ENCODE measurements at places on chromosomes 4 and X.

- DNase-seq = peak; percentile 39
Observed at GRCh38 chr4:53119680-53120079, 246.2 kb downstream of the SCFD2 start.

DNA sequence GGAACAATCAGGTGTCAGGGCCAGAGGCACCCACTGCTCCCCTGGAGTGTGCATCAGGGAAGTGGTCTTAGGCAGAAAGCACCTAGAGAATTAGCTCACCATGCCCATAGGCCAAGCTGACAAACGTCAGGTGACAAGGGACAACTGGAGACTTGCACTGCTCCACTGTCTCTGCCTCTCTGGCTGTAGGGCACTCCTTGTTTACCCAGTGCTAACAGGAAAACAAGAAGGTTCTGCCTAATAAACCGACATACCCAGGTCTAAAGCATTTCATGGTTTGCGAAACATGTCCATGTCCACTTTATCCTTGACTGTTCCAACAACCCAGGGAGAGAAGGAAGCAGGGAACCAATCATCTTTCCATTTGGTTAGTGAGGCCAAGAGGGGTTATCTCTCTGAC, 92.5 kb upstream of the MAMLD1 start:
- no peak for DNase-seq

GRCh38 chr4:156999175-156999517, 27.5 kb upstream of the PDGFC start:
- DNase-seq = peak; percentile 24

- DNase-seq = no peak
Observed at GRCh38 chr4:150849016-150849415, 166.1 kb downstream of the LRBA start.

DNA sequence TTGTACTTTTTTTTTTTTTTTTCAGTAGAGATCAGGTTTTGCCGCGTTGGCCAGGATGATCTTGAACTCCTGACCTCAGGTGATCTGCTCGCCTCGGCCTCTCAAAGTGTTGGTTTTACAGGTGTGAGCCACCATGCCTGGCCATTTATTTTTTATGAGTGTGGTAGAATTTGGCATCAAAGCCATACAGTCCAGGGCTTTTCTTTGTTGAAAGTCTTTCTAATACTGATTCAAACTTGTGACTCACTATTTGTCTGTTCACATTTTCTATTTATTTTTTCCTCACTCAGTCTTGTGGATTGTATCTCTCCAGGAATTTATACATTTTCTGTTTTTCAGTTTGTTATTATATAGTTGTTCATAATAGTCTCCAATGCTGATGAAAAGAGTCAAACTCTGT, 66.5 kb upstream of the SPIN4 start:
- DNase-seq = no peak

DNA sequence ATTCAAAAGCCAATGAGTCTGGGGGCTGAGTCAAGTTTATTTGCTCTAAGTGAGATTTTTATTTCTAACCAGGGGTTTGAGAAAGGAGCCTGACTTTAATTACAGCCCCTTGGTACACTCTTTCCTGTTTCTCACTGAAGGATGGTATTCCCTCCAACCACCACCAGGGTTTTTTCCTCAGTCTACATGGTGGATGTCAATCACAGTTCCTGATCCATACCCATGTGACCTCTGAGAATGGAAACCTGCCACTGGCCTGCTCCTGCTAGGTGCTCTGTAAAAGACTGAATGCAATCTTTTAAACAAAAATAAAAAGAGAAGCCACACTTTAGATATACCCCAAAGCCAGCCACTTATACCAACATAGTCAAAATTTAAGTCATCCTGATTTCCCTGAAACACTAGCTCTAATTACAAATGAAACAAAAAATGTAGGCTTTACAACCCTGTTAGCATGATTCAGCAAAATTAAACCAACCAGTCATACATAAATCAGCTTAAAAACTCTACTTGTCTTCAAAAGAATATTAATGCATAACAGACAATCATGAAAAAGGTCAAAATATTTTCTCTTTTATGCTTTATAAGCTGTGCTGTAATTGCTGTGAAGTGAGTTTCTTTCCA, 112.1 kb upstream of the NWD2 start:
- DNase-seq = no peak
